Daoy (cell line): ENCODE measurements at places on chromosomes 5 and 9. TPM values are rescaled to one million over a fixed set of nuclear protein-coding genes. Genes with fewer than 3 reads are reported as not detected.
A peak's percentile ranks its signal among the peaks of the same experiment; 100 is the strongest.

The CYSRT1 gene
- 0.91 TPM in 1 of 2 replicates, not detected in the other for total RNA-seq

The LCP2 gene
- total RNA-seq: not detected in 2 replicates

The CDHR2 gene
- 0.36 TPM in 1 of 2 replicates, not detected in the other for total RNA-seq

The OR13C4 gene
- total RNA-seq: not detected in 2 replicates

The PRSS3 gene
- 13.5 and 15.2 TPM in 2 replicates for total RNA-seq

The NTNG2 gene
- 1.9 and 2.6 TPM in 2 replicates for total RNA-seq

The CRHBP gene
- 1.3 TPM in 1 of 2 replicates, not detected in the other for total RNA-seq

DNA sequence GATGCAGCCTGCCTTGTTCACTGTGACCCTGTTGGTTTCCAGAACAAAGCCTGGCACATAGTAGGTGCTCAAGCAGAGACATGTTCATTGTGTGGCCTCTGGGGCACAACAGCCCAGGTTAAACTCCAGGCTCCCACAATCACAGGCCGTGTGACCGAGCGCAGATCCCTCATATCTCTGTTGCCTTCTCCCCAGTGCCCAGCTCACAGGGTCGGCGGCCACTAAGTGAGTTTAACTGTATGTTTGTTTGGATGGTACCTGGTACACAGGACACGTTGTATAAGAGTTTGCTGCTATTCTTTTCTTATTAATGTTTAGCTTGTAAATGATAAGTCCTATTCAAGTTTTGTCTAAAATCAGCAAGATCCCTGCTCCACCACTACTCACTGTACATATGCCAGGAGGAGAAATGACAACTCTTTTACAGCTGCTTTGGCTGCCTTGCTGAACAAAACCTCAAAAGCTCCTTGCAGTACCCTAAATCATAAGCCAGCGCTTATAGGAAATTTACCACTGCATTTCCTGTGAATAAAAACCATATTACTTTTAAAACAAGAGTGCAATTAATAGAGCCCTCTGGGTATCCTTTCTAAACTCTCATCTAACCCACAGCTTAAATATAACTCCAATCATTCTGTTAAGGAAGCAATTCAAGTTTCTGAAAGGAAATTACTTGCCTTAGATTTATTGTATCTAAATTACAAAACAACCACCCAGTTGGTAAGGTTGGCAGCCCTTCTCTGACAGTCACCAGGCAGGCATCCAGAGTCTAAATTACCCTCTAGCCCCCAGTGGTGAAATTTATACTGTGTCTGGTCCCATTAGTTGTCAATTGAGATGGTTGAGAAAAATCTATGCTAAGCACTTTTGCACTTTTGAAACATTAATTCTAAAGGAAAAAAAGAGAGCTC lies 379.4 kb downstream of the SEMA5A start:
- no peak for DNase-seq

DNA sequence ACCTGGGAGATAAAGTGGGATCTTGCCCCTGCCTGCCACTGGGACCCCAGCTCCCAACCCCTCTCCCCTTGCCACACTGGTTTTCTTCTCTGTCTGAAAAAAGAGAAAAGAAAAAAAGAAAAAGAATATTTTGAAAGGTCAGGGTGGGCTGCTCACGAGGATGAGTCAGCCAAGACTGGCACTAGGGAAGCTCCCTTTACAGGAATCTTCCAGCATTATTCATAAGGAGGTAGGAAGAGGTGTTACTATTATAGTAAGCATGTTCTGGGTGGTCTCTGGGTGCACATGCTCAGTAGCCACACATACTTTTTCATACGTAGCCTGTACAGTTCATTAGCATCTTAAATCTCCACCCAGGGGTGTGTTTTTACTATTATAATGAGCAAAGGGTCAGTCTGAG lies 46.8 kb upstream of the HAND1 start:
- peak; percentile 24 for DNase-seq

- no peak for DNase-seq
Observed at GRCh38 chr9:70403618-70404025, 10.8 kb downstream of the KLF9 start.

- no peak for DNase-seq
Observed at GRCh38 chr5:130978475-130978874, 186.6 kb downstream of the HINT1 start.

DNA sequence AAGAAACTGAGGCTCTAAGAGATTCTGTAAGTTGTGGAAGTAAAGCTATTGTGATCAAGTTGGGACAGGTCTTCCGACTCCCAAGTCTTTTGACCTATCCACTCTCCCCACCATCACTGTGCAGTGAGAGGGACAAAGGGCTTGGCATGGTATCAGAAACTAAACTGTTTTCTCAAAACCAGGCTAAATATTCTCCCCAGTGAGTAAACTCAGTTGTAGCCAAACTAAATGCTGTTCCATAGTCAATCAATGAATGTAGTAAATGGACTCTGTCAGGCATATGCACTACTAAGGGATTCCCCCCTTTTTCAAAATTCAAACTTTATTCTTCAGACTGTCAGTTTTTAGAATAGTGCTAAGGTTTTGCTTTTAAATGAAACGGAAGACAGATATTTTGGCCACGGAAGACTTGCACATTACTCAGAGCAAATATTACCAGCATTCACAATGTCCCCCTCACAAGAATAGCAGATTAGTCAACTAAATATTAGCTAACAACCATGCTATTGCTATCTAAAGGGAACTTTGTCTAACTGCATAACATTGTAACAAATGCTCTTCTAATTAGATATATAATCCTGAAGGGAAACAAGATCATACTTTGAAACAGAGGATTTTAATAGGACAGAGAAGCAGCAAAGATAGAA lies 7.1 kb downstream of the PRKAA1 start:
- DNase-seq: no peak

GRCh38 chr5:103561685-103562452 lies 720 bp downstream of the NUDT12 start:
- no peak for DNase-seq

DNA sequence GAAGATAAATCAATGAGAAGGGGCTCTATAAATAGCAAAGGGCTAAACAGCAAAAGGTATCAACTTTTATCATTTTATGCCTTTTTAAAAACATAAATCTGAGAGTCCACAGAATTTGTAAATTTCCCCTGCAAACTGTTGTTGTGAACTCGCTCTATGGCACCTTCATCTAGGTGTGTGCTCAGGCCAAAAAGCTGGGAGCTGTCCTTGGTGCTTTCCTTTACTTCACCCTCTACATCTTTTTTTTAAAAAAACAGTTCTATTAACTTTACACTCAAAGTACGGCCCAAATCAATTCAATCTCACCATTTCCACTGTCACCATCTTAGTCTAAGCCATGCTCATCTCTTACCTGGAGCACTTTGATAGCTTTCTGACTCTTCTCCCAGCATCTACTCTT lies 108.2 kb upstream of the GPR151 start:
- no peak for DNase-seq

DNA sequence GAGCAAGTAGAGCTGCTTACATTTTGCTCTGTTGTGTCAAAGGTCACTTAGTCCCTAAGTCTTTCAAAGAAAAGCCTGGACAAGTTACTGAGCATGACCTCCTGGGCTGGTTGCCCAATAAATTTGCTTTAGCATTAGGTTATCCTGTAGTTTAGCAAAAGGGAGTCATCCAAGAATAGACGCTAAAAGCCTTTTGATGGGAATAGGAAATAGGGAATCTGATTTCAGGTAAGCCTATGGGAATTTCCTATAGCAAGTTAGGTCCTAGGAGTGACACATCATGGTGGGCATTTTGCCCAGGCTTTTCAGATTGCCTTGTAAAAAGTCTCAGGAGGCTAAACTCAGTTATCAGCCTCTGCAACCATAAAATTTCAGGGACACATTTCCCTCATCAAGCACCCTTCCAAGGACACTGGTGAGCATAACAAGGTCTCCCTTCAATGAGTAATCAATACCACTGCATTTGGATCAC lies 67.6 kb upstream of the RANBP3L start:
- peak; percentile 75 for DNase-seq

GRCh38 chr5:169567079-169567478 lies 16.5 kb upstream of the SPDL1 start:
- DNase-seq: peak; percentile 32

- no peak for DNase-seq
Observed at GRCh38 chr9:113278840-113279239, 3.4 kb downstream of the PRPF4 start.

GRCh38 chr5:77102549-77102948 lies 15.5 kb upstream of the ZBED3 start:
- no peak for DNase-seq

DNA sequence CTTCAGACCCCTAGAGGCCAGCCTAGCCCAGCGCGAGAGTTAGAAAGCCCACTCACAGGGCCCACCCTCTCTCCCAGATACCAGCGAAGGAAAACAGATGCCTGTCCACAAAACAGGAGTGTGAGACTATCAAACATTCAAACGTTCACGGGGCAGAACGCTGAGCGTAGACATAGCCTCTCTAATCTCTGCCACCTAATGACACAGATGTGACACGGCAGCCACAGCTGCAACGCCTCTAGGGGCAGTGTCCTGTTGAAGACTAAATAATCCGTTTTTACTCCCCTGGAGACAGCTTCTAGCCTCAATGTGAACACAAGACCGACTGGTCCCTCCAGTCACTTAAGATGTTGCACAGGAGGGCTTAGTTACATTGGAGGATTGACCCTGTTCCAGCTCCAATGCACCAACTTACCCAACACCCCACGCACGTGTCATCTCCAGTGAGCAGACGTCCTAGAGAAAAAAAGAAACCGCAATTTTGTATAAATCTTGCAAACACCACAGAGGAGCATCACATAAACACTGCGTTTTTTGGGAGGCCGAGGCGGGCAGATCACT lies 14.3 kb downstream of the DIPK1B start:
- DNase-seq: no peak

DNA sequence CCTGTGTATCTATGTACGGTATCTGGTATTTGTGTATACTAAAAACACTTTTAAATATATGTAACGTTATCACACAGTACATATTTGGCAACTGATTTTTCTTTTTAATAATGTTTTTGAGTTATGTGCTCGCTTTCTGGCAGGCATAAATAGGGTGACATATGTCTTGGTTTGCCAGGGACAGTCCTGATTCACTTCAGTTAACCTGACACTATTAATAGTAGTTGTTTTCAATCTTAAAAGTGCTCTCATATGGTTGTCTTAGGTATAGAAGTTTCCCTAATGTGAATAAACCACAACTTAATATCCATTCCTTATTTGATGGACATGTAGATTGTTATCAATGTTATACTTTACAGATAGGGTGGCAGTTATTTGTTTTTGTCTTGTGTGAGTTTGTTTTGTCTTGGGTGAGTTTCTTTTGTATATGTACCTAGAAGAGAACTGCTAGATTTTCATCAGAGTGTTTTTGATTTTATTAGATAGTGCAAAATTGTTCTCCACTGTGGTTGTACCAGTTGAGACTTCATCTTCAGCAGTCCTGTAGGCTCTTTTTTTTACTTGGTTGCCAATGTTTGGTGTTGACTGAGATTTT lies 7.9 kb downstream of the G3BP1 start:
- no peak for DNase-seq

GRCh38 chr9:12604164-12604821 lies 88.9 kb upstream of the TYRP1 start:
- DNase-seq: peak; percentile 74

DNA sequence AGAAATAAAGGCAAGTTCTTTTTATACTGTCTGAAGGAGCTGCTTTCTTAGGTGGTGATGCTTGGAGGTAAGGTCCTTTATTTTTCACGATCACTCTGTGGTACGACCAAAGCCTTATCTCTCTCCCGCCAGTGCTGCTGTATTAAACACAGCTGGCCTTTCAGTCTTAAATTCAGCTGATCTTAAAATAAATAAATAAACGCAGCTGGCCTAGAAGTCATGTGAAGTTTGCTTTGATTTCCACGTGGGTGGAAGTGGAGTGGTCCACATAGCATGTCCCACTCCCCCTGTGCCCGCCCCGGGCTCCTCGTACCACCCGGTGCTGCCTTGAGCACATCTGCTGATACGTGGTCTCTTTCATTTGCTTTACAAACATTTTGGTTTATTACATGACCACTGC lies 260.4 kb downstream of the FANCC start:
- no peak for DNase-seq

GRCh38 chr5:21654-22233 lies 70.2 kb upstream of the PLEKHG4B start:
- peak; percentile 51 for DNase-seq

DNA sequence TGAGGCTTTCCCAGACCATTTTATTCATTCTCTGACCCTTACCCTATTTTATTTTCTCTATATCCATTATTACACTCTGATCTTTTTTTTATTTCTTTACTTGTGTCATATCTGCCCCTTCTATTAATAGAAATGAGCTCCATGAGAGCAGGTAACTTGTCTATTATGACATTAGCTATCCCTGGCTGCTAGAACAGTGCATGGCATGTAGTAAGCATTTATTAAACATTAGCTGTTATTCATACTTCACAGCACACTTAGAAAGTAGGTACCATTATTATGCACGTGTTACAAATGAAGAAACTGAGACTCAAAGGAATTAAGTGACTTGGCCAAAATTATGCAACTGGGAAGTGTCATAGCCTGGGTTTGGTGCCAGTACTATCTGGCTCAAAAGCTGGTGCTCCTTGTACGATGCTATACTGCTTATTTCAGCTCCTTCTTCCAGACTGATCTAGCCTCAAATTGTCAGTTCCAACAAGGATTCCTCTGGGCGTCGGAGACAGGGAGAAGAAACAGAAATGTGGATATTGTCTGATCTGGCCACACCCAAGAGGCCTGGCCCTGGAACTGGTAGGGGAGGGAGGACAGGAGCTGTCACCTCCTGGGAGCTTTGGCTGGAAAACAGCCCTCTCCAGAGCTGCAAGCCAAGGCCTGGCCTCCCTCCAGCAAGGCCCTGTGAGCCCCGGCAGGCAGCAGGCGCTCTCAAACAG lies 10.8 kb upstream of the NIPAL4 start:
- DNase-seq: no peak

DNA sequence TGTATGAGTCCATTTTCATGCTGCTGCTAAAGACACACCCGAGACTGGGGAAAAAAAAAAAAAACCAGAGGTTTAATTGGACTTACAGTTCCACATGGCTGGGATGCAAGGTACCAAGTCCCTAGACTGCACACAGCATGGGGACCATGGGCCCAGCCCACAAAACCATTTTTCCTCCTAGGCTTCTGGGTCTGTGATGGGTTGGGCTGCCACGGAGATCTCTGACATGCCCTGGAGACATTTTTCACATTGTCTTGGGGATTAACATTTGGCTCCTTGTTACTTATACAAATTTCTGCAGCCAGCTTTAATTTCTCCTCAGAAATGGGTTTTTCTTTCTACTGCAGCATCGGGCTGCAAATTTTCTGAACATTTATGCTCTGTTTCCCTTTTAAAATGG lies 340.3 kb upstream of the NUDT12 start:
- no peak for DNase-seq

GRCh38 chr5:759781-760362 lies 24.7 kb downstream of the ZDHHC11B start:
- no peak for DNase-seq
